ENCODE measurements at places on chromosomes 16 and 17.

- no peak for DNase-seq
These were observed 137.3 kb upstream of the CIBAR2 start for GRCh38 chr16:85249418-85250146.

GRCh38 chr17:56577190-56577842, 16.2 kb upstream of the NOG start:
- DNase-seq: no peak

DNA sequence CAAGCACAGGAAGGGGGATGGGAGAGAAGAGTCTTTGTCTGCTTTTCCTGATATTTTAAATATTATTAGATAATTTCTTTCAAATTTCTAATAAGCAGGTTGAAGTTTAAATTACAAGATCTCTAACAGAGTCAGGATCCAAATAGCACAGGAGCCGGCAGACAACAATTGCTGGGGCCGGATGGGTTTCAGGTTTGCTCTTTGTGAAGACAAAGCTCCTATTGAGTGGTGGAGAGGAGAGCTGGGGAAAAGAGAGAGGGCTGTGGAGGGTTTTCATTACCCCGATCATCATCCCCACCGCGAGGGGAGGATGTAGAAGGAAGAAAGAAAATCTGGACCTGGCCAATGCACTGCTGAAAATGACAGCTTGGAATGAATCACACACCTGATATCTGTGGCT, 197.3 kb downstream of the SOX9 start:
- DNase-seq: no peak

- DNase-seq: no peak
These were observed 44.5 kb upstream of the MLYCD start for GRCh38 chr16:83854420-83854819.

DNA sequence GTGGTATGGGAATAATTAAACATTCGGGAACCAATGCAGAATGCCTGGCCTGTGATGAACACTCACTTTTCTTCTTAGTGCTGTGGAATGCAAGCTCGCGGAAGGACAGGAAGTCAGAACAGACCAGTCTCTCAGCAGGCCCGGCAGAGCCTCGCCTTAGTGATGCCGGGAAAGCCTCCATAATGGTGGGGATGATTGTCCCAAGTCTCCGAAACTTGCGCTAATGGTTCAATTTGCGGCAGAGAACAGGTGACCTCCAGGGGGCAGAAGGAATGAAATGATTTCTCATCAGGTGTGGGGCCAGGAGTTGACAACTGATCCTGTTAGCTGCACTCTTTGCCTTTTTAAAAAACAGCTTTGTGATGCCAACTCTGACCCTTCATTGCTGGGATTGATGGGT, 170.6 kb downstream of the GSG1L start:
- DNase-seq: no peak

Data from H54 (cell line).